BE2C (cell line): ENCODE measurements at places on chromosomes 3 and 15.
A peak's percentile ranks its signal among the peaks of the same experiment; 100 is the strongest.

- DNase-seq = peak; percentile 81
Observed at GRCh38 chr3:123660900-123661299, 76.0 kb upstream of the HACD2 start.

- DNase-seq = no peak
Observed at GRCh38 chr3:50562861-50563260, 4.7 kb downstream of the C3orf18 start.

DNA sequence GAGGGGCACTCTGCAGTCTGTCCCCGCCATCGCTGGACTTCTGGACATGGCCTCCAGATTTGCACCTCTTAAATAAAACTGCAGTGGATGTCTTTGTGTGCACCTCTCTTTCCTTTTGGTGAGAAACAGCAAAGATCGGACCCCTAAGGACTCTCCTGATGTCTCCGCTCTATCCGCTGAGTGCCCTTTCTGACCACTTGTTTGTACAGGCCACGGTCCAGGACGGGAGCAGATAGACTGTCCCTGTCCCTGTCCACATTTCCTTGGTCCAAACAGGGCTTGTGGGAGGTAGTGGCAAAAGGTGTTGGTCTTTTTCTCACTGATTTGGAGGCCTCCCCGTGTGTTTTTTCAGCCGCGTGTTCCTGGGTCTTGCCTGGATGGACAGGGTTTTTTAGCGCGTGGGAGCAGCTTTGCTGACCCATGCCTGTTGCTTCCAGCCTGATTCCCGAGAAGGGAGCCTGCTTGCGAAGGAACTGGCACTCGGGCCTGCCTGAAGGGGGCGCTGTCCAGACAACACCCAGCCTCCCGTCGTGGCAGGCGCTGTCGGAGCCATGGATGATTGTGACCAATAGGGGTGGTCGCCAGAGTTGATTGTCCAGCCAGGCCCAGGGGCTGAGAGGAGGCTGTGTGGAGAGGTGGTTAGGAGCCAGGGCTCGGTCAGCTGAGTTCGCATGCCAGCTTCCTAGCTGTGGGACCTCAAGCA, 13.2 kb upstream of the STAB1 start:
- DNase-seq = peak; percentile 30

DNA sequence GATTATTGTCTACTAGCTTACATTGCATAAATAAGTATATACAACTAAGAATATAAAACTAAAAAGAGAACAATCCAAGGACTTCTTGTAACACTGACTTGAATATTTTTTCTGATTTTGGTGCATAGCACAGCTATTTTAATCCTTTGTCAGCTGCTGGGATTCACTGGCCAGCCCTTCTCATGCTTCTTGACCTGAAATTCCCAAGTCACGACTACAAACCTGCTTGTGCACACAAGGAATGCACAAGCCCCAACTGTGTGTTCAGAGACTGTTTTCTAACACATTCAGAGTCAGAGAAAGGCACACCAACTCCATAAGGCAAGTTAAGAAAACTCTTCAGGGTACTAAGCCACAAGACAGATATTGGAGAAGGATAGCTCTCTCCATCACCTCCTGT, 80.9 kb downstream of the TNIK start:
- DNase-seq = no peak

GRCh38 chr15:62125773-62126172, 39.3 kb downstream of the C2CD4B start:
- peak; percentile 69 for DNase-seq

GRCh38 chr15:53114960-53115359, 324.8 kb upstream of the ONECUT1 start:
- DNase-seq = no peak

GRCh38 chr3:33420966-33421365, 19.2 kb downstream of the UBP1 start:
- DNase-seq = no peak

- DNase-seq = peak; percentile 35
Observed at GRCh38 chr3:58528629-58529028, 8.4 kb downstream of the ACOX2 start.

- DNase-seq = peak; percentile 7
Observed at GRCh38 chr3:39651993-39652739, 157.2 kb upstream of the MYRIP start.

- DNase-seq = no peak
Observed at GRCh38 chr3:5634411-5634810, 446.9 kb downstream of the EDEM1 start.

DNA sequence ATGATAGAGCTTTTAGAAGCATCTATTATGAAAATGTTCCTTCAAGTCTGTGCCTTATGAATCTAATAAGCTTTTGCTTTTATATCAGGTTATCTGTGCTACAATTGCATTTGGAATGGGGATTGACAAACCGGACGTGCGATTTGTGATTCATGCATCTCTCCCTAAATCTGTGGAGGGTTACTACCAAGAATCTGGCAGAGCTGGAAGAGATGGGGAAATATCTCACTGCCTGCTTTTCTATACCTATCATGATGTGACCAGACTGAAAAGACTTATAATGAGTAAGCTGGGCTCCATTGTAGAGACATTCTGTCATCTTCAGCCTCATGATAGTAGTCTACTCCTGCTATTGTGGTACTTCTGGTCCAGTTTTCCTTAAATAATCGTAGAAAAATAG, 73.4 kb downstream of the BLM start:
- no peak for DNase-seq

GRCh38 chr3:179452176-179452564, 900 bp upstream of the GNB4 start:
- DNase-seq = no peak

DNA sequence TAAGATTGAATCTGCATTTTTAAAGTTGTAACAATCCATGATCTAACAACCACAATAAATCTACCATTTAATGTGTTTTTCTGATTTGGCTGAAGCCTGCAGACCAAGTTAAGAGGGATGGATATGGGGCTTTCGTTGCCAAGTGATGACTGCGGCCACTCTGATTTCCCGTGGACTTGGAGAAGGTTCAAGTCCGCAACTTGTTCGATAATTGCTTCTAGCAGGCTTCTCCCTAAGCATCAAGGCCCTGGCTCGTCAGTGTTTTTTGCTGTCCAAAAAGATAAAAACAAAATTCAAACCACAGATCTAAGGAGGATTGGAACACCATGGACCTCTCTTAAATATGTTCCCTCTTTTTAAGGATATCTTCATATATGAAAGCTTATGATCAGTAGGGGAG, 256.6 kb downstream of the CNTN3 start:
- no peak for DNase-seq

DNA sequence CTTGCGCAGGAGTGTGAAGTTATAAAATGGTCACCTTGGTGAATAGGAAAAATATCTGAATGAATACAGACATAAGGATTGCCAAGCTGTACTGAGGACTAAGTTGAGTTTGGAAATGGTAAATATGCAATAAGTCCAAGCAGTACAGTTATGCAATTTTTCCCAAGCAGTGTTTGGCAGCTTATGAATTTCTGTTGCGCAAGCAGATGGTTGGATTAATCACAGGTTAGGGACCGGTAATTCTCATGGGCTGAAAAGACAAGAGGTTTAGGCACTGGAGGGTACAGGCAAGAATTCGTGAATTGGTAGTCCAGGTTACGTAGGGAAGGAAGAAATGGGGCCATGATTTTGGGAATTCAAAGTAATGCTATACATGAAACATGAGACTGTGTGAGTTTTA, 210.3 kb downstream of the RAP2B start:
- DNase-seq = no peak

DNA sequence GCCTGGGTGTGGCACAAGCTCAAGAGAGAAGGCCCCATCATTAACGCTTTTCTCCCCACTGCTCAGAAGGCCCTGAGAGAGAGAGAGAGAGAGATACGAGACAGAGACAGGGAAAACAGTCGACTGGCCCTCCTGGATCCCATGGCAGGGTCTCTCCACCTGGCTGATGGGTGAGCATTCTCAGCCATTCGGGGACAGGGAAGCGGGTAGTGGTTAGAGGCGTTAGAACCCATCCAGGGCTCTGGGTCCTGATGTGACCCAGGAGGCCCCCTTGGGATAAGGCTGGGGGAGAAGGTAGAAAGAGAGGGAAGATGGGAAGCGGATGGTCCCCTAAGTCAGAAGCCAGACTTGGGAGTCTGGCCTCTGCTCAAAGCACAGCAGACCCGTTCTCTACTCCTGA, 7.9 kb downstream of the TGM5 start:
- no peak for DNase-seq

DNA sequence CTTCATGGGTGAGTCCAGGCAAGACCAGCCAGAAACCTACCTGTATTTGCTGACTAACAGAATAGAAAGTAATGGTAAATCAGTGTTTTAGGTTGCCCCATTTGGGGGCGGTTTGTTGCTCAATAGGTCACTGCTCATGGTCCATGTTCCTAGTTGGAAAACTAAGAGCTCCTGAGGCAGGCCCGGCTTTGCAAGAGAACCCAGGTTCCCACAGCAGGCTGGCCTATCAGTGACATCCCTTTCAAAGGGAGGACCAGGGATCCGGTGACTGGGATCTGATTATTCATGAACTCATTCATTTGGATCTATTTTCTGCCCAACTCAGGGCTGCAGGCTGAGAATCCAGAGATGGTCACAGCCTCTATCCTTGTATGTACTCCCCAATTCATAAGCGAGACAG, 163.9 kb downstream of the WNT7A start:
- DNase-seq = no peak

- no peak for DNase-seq
Observed at GRCh38 chr15:96889734-96890480, 559.4 kb downstream of the NR2F2 start.

GRCh38 chr3:66479532-66479947, 21.3 kb downstream of the LRIG1 start:
- DNase-seq = no peak

GRCh38 chr15:89375093-89376005, 40.7 kb upstream of the POLG start:
- no peak for DNase-seq

DNA sequence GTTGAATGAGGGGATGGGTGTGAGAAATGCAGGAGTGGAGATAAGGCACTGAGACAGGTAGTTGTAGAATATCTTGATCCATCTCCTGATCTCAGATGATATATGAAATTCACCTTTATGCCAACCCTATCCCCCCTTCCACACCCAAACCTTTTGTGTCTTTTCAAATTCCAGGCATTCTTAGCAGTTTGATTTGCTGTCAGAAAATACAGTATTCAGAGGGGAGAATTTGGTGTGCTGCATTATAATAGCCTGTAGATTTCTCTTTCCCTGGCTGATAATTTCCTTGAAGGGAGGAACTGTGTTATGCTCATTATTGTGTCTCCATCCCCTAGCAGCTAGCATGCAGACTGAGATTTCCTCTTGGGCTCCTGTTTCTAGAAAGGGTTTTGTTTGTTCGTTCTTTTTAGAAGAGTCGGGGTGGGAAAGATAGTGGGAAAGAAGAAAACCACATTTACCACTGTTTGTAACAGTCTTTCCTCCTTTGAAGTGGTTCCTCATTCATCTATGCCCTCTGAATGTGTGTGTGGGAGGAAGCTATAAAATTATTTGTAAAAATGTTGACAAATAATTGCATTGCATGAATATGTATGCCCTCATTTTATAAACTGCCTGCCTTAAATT, 373.4 kb downstream of the DIPK2A start:
- no peak for DNase-seq
